ENCODE measurements at places on chromosomes 2 and 18. TPM values are rescaled to one million over a fixed set of nuclear protein-coding genes. Genes with fewer than 3 reads are reported as not detected.

The UGT1A3 gene
- total RNA-seq, result not detected

The EN1 gene
- total RNA-seq, result not detected

The KIAA2012 gene
- not detected for total RNA-seq

The ABCG8 gene
- not detected for total RNA-seq

The OTOS gene
- total RNA-seq, result not detected

The ERMN gene
- total RNA-seq, result not detected

The RNU2-63P gene
- not detected for total RNA-seq

The DCDC2C gene
- total RNA-seq, result not detected

The ASXL3 gene
- total RNA-seq, result 1.5 TPM

The TMEFF2 gene
- total RNA-seq, result not detected

The ST6GAL2 gene
- total RNA-seq, result 0.13 TPM

The KCNK3 gene
- 46.4 TPM for total RNA-seq

The CFAP53 gene
- total RNA-seq, result 1.5 TPM

The CCDC74A gene
- total RNA-seq, result 0.71 TPM

The LOXHD1 gene
- total RNA-seq, result 0.12 TPM

The PAX8 gene
- total RNA-seq, result not detected

- no peak for DNase-seq
Observed at GRCh38 chr2:58063641-58064040, 17.0 kb downstream of the VRK2 start.

DNA sequence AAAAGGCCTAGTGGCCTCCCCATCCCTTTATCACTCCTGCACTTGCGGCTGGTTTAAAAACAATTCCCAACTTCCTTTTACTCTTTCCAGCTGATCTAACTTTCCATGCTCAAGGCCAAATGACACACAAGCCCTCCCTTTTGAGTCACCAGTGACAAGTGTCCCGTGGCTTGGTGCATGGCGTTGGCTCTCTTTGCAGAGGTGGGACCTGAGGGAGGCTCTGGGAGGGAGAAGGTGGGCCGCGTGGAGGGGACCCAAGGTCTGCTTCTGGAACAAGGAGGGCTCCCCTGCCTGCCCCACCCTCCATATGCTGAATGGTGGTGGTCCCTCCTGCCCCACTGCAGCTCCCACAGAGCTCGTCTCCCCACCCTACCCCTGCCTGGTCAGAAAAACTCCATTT, 30.8 kb upstream of the HPCAL1 start:
- DNase-seq, result no peak

DNA sequence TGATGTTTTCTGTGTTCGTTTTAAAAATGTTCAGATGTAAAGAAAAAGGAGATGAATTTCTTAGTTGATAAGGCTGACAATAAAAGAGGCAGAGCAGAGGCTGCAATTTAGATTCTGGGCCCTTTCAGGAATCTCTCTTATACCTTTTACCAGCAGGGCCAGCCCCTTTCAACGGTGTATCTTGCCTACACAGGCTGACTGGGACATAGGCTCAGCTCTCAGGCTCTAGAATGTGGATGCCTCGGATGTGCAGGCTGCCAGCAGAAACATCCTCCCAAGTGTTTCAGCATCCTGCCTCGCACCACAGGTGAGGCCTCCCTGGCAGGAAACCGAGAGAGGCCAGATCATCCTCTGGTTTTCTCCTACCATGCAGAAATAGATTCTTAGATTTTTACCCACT, 3.4 kb downstream of the C2orf80 start:
- DNase-seq, result no peak

DNA sequence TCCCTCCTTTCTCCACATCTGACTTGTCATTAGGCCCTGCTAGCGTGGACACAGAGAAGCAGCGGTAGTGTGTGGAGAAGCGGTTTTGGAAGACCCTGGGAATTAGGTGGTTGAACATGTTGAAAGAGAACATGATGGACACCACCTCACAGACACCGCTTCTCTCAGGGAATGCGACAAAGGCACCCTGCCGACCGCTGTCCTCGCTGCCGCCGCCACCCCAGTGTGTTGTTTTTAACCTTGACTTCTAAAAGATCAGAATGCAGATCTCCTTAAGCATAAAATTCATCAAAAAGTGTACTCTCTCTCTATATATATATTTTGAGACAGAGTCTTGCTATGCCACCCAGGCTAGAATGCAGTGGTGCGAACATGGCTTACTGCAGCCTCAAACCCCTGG, 33.2 kb downstream of the AQP4 start:
- no peak for DNase-seq

GRCh38 chr18:275486-275885, 7.6 kb upstream of the THOC1 start:
- DNase-seq, result no peak

GRCh38 chr2:180707175-180707883, 273.1 kb upstream of the UBE2E3 start:
- DNase-seq, result no peak

DNA sequence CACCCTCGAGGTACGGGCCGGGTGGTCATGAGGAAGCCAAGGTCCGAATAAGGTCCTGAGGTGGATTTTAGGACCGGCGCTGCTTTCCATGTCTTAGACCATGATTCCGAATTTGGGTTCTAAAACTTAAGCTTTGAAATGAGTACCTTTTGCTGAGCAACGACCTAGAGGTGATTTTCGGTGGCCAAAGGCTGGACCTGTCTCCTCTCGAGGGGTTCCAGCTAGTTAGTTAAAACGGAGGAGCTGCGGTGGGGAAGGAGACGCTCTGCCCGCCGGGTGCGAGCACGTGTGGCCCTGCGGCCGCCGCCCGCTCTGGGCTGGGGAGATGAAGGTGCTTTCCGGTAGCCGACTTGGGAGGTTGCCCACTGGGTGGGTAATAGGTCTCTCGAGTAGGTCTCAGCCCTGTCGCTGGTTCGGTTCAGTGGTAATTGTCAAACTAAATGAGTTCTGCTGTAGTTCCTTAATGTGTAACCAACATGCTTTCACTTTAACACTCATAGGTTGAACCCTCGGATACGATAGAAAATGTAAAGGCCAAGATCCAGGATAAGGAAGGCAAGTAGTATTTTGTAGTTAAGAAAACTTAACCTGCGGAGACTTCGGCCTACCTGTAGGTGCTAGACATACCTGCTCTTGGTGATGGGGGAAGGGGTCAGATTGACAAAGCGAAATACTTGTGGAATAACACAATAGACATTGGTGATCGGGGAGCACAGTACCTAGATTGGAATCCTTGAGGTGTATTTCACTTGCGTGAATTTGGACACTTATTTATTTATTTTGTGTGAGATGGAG, 572 bp downstream of the RPS27A start:
- DNase-seq, result peak; percentile 49

GRCh38 chr18:23231340-23232021, 96.2 kb downstream of the CABLES1 start:
- DNase-seq, result no peak

DNA sequence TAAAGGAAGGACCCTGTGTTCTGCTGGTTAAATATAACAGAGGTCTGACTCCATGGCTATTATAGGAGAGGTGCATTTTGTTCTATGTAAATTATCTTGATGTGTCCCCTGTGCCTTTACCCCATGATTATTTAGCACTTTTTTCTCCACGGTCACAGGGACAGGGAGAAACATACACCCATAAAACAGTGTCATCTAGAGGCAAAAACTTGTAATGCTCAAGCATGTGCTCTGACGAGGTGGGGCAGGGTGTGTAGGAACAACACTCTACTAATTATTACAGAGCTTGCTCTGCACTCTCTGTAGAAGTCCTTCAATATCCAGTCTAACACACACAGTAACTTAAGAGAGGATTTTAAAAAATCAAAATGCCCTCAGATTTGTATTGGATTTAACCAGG, 187.9 kb downstream of the NEDD4L start:
- DNase-seq, result peak; percentile 18

- no peak for DNase-seq
Observed at GRCh38 chr2:169146220-169146619, 76.9 kb downstream of the DHRS9 start.

- peak; percentile 70 for DNase-seq
Observed at GRCh38 chr2:50582164-50582563, 449.8 kb downstream of the NRXN1 start.

All from pancreas (tissue), 10 donors.